Astrocyte (in vitro differentiated cells and primary cell): ENCODE measurements at places on chromosomes 3 and 15.

GRCh38 chr3:194168994-194169393, 33.0 kb downstream of the HES1 start:
- H3K27ac ChIP-seq = no peak overlapping the region
- H3K4me1 ChIP-seq = no peaks in the 10 kb centered on the region
- H3K27me3 ChIP-seq = peaks cover 45% of the 10 kb centered on the region
- H3K4me3 ChIP-seq = no peak overlapping the region

DNA sequence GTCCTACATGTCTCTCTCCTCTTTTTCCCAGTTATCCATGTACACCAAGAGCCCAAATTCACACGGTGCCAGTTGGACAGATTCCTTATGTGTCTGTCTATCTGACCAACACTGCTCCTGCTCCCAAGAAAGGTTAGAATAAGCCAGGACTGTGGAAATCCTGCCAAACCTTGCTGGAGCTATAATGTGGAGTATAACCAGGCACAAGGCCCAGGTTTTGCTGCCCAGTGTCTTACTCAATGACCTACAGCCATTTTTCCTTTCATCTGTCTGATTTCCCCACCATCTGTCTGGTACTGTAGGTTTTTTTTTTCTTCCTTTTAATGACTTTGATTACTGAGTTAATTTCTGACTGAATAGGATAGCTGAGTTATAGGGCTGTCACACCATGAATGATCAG, 26.5 kb upstream of the MINDY4B start:
- H3K4me1 ChIP-seq = no peaks in the 10 kb centered on the region
- no peaks in the 10 kb centered on the region for H3K36me3 ChIP-seq
- no peak for DNase-seq
- H3K27me3 ChIP-seq = peaks cover 17% of the 10 kb centered on the region
- H3K4me3 ChIP-seq = no peak overlapping the region

GRCh38 chr15:51374131-51374530, 32.7 kb downstream of the GLDN start:
- peaks cover 5% of the 10 kb centered on the region for H3K27me3 ChIP-seq
- no peak overlapping the region for H3K27ac ChIP-seq
- peaks cover 4% of the 10 kb centered on the region for H3K4me1 ChIP-seq
- no peak overlapping the region for H3K4me3 ChIP-seq
- DNase-seq = no peak

DNA sequence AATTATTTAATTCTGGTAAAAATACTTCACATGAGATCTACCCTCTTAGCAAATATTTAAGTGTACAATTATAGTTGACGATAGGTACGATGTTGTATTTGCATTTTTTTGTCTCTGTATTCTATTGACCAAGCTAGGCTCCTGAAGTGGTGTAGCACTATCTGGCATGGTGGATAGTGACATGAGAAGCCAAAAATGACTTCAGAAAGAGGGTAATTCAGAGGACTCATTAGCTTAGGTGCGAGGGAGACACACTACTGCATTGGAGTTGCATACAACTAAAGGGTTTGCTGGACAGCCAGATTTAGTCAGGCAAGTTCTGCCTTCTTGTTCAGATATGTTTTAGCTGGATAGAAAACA, 50.6 kb downstream of the KBTBD8 start:
- DNase-seq = no peak
- H3K4me1 ChIP-seq = no peaks in the 10 kb centered on the region
- H3K4me3 ChIP-seq = no peak overlapping the region
- no peaks in the 10 kb centered on the region for H3K27me3 ChIP-seq
- no peaks in the 10 kb centered on the region for H3K36me3 ChIP-seq

DNA sequence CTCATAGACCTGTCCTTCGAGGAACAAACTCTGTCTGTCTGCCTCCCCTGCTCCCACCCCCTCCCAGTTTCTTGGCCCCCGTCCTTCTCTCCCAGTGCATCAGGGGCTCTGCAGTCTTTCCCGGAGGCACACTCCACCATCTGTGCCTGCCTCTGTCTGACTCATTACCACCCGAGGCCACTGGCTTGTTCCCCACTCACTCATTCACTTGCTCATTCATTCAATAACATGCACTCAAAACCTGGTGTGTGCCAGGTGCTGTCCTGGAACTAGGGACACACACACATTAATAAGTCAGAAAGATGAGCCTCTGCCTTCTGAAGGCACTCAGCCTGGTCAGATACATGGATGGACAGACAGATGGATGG, 12.4 kb downstream of the AMIGO3 start:
- no peak overlapping the region for H3K4me3 ChIP-seq
- peak; percentile 24 for DNase-seq

- H3K4me1 ChIP-seq = no peaks in the 10 kb centered on the region
- H3K36me3 ChIP-seq = no peaks in the 10 kb centered on the region
- no peak for DNase-seq
- no peak overlapping the region for H3K27ac ChIP-seq
- no peaks in the 10 kb centered on the region for H3K27me3 ChIP-seq
Observed at GRCh38 chr15:80324545-80325080, 72.6 kb upstream of the CTXND1 start.

- H3K27me3 ChIP-seq = no peaks in the 10 kb centered on the region
- peaks cover 6% of the 10 kb centered on the region for H3K4me1 ChIP-seq
Observed at GRCh38 chr3:143066033-143066432, 53.5 kb upstream of the CHST2 start.

GRCh38 chr3:108103886-108104797, 13.3 kb upstream of the CD47 start:
- H3K4me1 ChIP-seq = peaks cover 13% of the 10 kb centered on the region
- no peaks in the 10 kb centered on the region for H3K36me3 ChIP-seq
- peak; percentile 22 for DNase-seq
- no peaks in the 10 kb centered on the region for H3K27me3 ChIP-seq

GRCh38 chr15:89777782-89778380, 1.7 kb downstream of the MESP2 start:
- H3K27ac ChIP-seq = no peak overlapping the region
- no peaks in the 10 kb centered on the region for H3K36me3 ChIP-seq
- peaks cover 13% of the 10 kb centered on the region for H3K4me1 ChIP-seq
- no peak overlapping the region for H3K4me3 ChIP-seq
- no peak for DNase-seq
- H3K27me3 ChIP-seq = no peaks in the 10 kb centered on the region

GRCh38 chr15:72060687-72061250, 57.2 kb downstream of the MYO9A start:
- H3K4me1 ChIP-seq = no peaks in the 10 kb centered on the region
- no peak overlapping the region for H3K27ac ChIP-seq
- no peaks in the 10 kb centered on the region for H3K36me3 ChIP-seq
- H3K4me3 ChIP-seq = no peak overlapping the region
- H3K27me3 ChIP-seq = no peaks in the 10 kb centered on the region

GRCh38 chr3:53624061-53624857, 129.8 kb downstream of the CACNA1D start:
- no peaks in the 10 kb centered on the region for H3K36me3 ChIP-seq
- H3K4me1 ChIP-seq = no peaks in the 10 kb centered on the region
- no peak for DNase-seq

DNA sequence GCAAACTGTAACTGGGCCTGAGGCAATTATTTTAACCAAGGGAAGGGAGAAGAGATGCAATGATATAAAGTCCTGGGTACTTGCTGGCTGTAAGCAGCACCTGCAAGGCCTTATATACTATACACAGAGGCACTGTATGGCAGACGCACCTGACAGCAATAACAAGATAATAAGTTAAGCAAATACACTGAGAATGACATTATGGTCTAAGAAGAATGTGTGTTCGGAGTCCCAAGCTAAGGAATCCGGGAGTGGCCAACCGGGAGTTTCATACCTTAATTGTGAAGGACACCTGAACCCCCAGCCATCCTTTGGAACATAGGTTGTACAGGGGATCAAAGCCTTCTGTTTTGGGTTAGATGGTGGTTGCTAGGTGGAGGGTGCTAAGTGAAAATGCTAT, 13.7 kb downstream of the FAM240A start:
- H3K36me3 ChIP-seq = no peaks in the 10 kb centered on the region
- H3K27ac ChIP-seq = no peak overlapping the region
- peaks cover 8% of the 10 kb centered on the region for H3K27me3 ChIP-seq
- no peak overlapping the region for H3K4me3 ChIP-seq
- no peak for DNase-seq
- peaks cover 9% of the 10 kb centered on the region for H3K4me1 ChIP-seq

DNA sequence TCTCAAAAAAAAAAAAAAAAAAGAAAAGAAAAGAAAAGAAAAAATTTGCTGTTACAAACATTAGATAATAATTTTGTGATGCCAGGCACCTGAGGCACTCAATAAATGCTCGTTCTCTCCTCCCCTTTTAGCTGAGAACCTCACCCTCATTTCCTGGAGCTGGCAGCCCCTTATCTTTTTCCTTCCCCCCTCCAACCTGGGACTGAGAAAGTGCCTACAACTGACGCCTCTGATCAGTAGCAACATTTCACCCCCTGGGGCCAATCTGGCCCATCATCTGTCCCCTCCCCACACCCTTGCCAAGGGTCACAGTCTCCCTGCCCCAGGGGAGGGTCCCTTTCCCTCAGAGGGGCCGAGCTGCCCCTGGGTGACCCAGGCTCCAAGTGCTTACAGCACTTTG, 12.6 kb upstream of the RNU6-1 start:
- H3K36me3 ChIP-seq = no peaks in the 10 kb centered on the region
- DNase-seq = no peak
- no peak overlapping the region for H3K27ac ChIP-seq

DNA sequence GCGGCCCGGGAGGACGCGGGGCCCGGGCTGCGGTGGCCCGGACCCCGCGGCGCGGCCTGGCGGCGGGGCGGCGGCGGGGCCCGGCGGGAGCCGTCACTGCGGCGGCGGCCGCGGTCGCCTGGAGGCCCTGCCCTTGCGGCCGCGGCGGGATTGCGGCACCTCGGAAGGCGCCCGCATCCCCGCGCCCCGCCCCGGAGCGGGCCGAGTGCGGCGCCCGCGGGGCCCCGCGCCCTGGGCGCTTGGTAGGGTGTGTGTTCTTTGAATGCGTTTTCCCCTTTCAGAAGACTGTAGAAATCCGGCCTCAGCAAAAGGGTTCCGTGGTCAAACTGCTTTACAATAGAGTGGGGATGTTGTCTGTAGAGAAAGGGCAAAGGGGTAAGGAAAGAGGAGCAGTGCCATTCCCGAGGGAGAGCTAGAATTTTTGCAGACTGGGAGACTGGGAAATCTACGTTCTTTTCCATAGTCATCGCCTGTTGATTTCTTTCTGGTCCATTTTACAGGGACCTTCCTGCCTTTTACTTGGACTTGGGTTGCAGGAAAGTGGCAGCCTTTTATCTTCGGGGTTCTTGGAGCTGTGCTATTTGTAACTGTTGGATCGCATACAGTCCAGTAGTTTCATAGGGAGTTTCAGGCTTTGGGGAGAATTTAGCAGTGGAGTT, 630 bp downstream of the SNRK start:
- H3K36me3 ChIP-seq = no peaks in the 10 kb centered on the region
- peaks cover 5% of the 10 kb centered on the region for H3K27me3 ChIP-seq
- peak overlapping the region; percentile 63 for H3K27ac ChIP-seq
- DNase-seq = peak; percentile 6
- H3K4me3 ChIP-seq = peak overlapping the region; percentile 80
- peaks cover 11% of the 10 kb centered on the region for H3K4me1 ChIP-seq

DNA sequence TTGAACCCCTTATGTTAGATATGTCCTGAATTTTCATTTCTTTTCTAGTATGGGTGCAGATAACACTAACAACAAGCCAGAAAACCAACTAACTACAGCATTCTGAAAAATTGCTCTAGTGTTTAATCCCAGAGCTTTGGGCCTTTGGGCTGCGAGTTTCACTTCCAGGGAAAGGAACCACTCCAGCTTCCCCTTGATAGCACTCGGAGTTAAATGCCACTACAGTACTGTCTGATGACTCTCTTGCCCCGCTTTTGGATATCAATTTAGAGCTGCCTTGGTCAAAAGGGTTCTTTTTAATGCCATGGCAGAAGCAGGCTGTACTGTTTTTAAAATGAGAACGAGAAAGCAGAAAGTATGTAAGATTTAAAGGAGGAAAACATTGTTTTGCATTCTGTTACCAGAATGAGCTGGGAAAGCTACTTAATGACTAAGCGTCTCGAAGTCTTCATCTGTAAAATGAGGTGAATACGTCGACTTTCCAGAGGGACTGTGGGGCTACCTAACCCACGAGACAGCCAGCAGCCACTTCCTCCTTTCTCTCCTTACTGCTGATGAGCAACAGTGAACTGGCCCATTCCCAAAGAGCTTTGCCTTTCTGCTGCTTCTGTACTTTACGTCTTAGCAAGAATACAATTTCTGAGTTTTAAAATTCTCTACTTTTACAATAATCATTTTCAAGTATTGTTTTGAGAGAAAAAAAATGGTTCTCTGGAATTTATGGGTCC, 299.3 kb upstream of the LYSMD4 start:
- peaks cover 22% of the 10 kb centered on the region for H3K4me1 ChIP-seq
- H3K27ac ChIP-seq = peak overlapping the region; percentile 26
- peak; percentile 85 for DNase-seq
- H3K36me3 ChIP-seq = no peaks in the 10 kb centered on the region

DNA sequence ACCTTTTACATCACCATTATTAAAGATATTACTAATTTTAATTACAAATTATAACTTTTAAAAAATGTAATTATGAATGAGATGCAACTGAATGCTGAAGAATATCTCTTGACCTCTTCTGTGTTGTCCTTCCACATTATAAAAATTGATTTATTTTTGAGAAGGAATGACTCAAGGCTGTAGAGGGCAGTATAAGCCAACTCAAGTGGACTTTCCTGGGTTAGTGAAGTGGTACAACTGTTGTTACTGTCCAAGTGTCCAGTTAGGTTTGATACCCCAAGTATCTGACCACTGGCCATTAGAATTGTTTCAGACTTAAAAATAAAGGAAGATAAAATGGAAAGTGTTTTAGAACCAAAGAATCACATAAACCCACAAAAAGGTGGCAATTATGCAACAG, 51.9 kb downstream of the BBX start:
- DNase-seq = peak; percentile 17
- H3K36me3 ChIP-seq = no peaks in the 10 kb centered on the region
- H3K27me3 ChIP-seq = no peaks in the 10 kb centered on the region
- no peak overlapping the region for H3K27ac ChIP-seq
- no peak overlapping the region for H3K4me3 ChIP-seq
- no peaks in the 10 kb centered on the region for H3K4me1 ChIP-seq
